ENCODE measurements at places on chromosomes 3 and 15.

- no peak for DNase-seq
Measured at GRCh38 chr3:73950865-73951558, 326.3 kb upstream of the PDZRN3 start.

GRCh38 chr3:102736288-102736974 lies 301.6 kb downstream of the ZPLD1 start:
- DNase-seq, result no peak

- peak; percentile 67 for DNase-seq
Measured at GRCh38 chr3:197337656-197338055, 39.2 kb upstream of the DLG1 start.

- peak; percentile 81 for DNase-seq
Measured at GRCh38 chr3:48222616-48223513, at the start of gene CAMP. CAMP (plus strand) TSS chr3:48223495; CDS start chr3:48223512, 17 bp downstream.

DNA sequence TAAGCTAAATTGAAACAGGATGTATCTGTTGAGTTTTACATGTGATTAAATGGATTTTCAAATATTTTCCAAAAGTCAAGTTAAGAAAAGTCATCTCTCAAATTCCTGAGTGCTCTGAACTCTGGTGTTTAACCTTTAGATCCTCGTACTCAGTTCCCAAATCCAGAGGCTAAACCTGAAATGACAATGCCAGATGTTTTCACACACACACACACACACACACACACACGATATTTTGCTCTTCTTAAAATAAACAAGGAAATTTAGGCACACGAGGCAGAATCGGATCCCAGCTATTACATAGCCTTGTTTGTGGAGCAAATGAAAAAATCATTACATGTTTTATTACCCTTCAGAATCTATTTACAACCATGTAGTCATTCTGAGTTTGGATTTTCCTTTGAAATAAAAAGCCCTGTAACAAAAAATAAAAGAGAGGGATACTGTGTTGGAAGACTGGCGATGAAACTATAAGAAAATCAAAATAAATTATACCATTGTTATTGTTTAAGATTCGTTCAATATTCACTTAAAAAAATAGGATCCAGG lies 20.6 kb upstream of the UBE2E1 start:
- no peak for DNase-seq

GRCh38 chr15:35595656-35596055 lies 49.7 kb upstream of the DPH6 start:
- DNase-seq, result no peak

DNA sequence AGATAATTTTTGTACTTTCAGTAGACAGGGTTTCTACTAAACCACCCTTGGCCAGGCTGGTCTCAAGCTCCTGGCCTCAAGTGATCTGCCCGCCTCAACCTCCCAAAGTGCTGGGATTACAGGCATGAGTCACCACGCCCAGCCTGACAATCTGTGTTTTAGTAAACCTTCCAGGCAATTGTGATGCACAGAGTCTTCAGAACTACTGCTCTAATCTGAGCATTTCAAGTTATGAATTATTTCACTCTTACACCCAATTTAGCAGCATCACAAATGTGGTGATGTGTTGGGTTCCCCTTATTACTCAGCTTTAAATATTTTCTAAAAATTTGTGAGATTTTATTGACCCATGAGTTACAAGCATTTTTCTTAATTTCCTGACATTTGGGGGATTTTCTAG lies 94.4 kb downstream of the ULK4 start:
- DNase-seq, result no peak

- DNase-seq, result peak; percentile 72
Measured at GRCh38 chr3:111824351-111824750, 34.7 kb upstream of the PHLDB2 start.

GRCh38 chr3:57999417-58000115 lies 8.7 kb upstream of the FLNB start:
- DNase-seq, result no peak

- peak; percentile 83 for DNase-seq
Measured at GRCh38 chr3:187777331-187777941, 32.2 kb upstream of the BCL6 start.

DNA sequence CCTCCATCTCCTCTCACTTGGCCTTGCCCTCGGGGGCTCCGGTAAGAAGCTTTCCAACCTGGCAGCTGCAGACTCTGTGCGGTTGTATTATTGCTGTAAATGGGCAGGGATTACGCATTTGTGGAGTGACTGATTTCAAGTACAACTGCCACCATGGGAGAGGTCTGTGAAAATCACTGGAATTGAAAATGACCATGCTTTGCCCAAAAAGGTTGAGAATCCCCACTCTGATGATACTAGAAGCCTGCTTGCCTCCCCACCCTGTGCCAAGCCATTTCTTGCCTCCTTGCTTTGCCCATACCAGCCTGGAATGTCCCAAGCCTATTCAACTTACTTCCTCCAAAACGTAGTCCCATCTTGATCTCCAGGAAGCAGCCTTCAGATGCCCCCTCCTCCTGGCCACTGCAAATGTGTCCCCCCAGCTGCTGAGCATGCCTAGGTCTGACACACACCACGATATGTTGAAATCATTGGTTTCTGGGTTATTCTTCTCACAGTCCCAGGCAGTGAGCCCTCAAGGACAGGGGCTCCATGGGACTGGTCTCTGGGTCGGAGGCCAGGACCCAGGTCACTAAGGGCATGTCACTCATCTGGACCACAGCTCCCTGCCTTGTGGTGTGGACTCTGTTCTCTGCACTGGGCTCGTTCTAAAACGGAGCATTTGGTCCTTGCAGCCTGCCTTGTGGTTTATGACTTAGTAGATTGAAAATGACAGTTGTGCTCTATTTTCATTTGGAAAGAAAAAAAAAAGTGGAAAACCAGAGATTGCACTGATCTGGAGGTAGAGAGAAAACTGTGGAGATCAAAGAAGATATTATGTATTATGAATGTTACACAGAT lies 42.9 kb downstream of the SMAD3 start:
- DNase-seq, result peak; percentile 23

- peak; percentile 32 for DNase-seq
Measured at GRCh38 chr15:92130906-92131305, 262.8 kb upstream of the ST8SIA2 start.

GRCh38 chr3:193620650-193621049 lies 27.6 kb downstream of the OPA1 start:
- DNase-seq, result no peak

- no peak for DNase-seq
Measured at GRCh38 chr3:171279972-171280371, 180.2 kb downstream of the TNIK start.

GRCh38 chr3:38588371-38588971 lies 61.0 kb downstream of the SCN5A start:
- DNase-seq, result peak; percentile 9

GRCh38 chr15:66753687-66754377 lies 51.8 kb downstream of the SMAD6 start:
- no peak for DNase-seq

GRCh38 chr3:61855211-61855610 lies 293.8 kb downstream of the PTPRG start:
- no peak for DNase-seq

DNA sequence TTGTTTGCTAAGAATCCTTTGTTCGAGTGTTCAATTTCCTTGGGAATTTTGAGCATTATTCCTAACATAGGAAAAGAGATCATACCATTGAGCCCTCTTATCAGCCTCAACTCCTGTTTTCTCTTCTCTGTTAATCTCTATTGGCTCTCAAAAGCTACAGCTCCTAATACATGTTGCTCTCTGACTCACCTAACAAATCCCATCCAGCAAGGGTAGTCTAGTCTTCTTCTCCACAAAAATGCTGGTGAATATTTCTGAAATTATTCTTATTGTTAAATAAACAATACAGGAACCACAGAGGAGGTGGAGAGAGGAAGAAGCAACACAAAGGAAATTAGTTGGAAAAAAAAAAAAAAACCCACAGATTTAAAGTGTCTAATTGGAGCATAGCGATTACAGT lies 325.8 kb upstream of the NAALADL2 start:
- peak; percentile 66 for DNase-seq

GRCh38 chr3:169867584-169868210 lies 2.0 kb downstream of the LRRC31 start:
- no peak for DNase-seq

DNA sequence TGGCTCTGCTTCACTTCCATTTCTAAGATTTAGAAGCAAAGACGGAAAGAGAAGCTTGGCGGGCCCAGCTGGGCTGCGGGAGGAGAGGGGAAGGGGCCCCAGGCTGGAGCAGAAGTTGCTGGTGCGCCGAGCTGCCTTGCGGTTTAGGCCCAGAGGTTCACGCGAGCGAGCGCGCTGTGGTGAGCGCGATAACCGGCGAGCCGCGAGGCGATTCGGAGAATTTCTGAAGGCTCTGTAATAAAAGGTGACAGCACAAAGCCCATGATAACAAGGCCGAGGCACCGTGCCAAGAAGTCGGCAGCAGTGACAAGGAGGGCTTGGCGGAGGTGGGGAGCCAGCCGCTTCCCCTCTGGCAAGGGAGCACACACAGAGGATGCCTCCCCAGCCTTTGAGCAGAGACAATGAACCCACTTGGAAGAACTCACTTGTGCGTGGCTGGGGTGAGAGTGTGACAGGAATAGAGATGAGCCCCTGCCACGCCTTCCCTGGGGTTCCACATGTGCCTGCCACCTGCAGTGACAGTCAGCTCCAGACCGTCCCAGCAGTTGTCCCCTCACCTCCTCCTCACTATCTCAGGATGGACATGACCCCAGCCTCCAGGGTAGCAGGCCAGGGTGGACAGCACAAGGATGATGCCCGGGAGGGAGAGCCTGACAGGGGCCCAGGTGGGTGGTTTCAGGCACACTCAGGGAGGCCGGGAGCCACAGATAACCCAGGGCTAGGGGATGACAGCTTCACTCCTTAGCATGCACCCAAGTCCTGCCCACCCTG lies 315.2 kb downstream of the UACA start:
- no peak for DNase-seq

DNA sequence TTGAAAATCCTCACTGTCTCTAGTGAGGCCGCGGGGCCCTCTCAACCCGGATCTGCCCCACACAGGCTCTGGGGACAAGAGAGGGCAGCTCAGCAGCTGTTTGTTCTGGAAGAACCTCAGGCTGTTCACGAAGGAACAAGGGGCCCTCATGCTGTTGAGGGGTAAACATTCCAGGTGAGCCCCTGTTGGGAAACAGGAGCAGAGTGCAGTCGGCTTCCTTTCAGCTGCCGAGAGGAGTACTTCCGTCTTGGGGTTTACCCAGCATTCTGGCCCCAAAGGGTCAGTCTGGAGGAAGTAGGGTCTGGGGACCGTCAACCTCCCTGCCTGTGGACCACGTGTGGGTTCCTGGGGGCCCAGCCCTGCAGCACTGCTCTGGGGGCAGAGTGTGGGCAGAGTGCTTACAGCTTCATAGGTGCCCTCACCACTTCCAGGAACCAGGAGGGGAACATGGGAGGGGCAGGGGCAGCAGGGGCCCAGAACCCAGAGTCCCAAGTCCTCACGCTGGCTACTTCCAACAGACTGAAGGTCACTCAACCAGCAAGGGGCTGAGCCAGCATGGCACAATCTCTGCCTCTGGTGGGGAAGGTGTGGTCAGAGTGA lies 49.2 kb upstream of the CTSH start:
- DNase-seq, result no peak

GRCh38 chr3:72127844-72128243 lies 342.9 kb upstream of the PROK2 start:
- peak; percentile 53 for DNase-seq

DNA sequence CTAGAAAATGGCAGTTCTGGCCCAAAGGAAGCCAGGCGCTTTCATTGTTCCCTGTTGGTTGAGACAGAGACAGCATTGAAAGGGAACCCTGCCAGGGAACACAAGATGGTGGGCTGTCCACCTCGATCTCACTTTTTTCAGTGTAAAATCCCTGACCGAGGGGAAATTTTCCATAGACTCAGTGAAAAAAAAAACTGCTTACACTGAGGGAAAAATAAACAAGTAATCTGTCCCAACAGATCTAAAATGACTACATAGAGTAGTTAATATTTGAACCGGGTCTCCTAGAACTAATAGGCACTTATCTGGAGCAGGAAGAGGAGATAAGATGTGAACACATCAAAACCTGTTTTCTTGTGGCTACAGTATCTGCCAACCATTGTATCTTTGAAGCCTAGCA lies 763.4 kb upstream of the GOLIM4 start:
- DNase-seq, result peak; percentile 25

- DNase-seq, result peak; percentile 70
Measured at GRCh38 chr3:69088063-69088462, 3.3 kb downstream of the ARL6IP5 start.

DNA sequence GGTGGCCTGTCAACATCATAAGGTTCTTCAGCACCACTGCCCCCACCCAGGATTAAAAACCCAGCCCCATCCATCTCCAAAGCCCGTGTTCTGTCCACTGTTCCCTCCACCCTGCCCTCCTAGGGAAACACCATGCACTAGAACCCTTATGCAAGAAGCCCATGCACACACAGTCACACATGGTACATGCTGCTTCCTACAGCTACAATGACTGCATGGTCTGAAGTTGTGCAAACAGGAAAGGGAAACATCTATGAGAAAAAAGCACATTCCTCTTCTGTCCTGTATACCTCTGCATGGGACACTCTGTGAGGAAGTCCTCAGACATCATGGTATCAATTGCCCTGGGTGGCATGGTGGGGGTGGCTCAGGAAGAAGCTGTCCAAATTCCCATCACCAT lies 108.6 kb upstream of the MRPS22 start:
- no peak for DNase-seq

All from kidney tubule cell (primary cell).